ENCODE measurements at places on chromosomes 6 and 20.

DNA sequence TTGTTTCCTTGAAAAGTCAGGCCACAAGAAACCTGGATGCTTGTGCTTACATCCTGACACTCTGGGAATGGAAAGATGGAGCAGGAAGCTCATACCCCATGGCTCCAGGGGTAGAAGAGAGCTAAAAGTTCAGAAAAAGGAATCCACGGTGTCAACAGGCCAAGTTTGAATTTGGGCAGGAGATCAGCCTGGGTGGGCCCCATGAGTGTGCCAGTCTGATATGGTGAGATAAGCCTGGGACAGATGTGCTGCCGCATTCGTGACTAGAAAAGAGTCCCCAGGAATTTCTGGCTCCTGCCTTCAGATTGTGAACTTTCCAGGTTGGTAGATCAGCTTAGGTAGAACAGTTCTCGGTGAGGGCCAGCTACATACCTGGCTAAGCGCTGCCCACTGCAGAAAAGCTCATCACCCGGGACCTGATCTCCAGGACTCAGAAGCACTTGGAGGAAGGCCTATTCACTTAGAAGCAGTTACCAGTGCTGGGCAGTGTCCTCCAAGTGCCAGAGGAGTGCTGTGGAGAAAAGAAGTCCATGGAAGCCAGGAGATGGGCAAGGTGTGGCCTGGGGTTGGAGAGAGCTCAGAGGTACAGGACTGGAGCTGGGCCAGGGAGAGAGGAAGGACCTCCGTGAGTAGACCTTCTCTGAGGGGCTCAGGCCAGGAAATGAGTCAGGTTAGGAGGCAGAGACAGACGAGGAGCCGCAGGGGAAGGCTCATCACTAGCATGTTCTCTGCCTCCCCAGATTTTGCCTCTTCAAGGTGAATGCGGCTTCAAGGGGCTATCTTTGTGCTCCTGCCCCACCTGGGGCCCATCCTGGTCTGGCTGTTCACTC is at the start of gene TSPO2:
Gene TSPO2 (plus strand): TSS at position 242 of the 830 bp plus-strand sequence. CDS start 519 bp downstream, at position 761.
- DNase-seq = no peak

GRCh38 chr6:15927531-15928225 is 201.2 kb upstream of the MYLIP start:
- no peak for DNase-seq

DNA sequence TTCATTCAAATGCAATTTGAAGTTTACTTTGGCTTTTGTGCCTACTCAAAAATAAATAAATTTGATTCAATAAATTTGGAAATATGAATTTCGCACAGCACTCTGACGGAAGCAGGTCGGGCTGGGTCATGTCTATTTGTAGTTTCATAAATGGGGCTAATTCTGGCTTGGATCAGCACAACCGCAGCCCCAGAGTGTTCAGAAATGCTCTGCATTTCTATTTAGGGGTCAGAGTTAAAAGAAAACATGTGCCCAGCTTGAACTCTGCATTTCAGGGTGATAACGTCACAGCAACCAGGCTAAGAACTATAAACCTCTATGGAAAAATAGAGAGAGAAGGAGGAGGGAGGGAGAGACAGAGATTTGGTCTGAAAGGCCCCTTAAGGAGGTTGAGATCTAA is 480.9 kb upstream of the NOX3 start:
- no peak for DNase-seq

- no peak for DNase-seq
Measured at GRCh38 chr6:157867981-157868380, 44.9 kb downstream of the SNX9 start.

DNA sequence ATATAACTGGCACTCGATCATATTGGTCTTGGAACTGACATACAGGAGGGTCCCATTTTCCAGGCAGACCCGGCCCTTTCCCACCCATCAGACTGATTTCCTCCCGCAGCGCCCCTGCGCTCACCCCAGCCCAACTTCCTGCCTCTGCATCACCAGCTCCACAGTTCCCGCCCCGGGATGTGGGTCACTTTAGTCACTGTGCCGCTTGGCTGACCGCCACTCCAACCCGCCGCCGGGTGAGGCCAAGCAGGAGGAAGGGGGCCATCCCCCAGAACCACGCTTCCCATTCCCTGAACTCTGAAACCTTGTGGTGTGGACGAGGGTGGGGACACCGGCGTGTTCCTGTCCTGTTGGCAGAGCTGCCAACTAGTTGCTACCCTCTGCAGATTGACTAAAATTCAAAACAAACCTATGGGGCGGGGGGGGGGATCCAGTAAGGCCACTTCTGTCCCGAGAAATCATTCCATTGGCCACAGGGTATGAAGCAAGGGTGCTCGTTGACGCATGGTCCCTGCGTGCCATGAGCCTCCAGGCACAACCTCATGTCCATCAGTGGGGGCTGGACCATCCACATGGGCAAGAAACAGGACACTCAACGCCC is 12.3 kb downstream of the TGM2 start:
- peak; percentile 31 for DNase-seq

- DNase-seq = peak; percentile 15
Measured at GRCh38 chr20:57663241-57663640, 43.0 kb upstream of the ZBP1 start.

GRCh38 chr20:8664778-8665177 is 404.1 kb upstream of the PLCB4 start:
- DNase-seq = no peak

GRCh38 chr6:37121556-37121955 is 48.4 kb upstream of the PIM1 start:
- no peak for DNase-seq

DNA sequence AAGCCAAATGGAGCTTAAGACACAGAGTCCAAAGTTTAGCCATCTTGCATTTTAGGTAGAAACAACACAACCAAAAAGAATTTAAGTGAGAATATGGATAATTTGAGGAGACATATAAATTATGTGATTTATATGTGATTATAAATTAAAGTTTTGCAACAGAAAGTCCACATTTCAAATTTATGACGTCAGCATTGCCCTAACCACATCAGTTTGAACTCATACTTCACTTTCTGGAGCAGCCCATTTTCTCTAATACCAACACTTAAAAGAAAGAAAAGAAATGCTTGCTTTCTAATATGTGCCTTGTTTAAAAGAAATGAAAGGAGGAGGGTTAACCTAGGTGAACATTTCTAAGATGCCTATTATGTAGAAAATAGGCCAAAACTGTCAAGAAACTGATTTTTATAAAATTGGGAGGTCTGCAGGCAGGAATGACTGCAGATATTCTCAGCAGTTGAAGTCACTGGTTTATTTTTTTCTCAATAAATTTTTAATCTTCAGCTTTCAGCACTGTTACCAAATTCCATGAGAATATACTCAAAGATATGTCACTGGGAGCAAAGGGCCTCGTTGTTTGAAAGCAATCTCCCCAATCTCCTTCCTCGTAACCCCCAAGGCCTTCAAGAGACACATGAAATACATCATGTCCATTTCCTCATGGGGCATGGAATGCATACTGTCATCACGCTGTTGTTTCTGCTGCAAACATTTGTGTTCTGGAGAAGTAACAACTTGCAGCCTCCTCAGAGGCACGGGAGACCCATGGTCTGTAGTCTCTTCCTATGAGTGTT is 137.8 kb downstream of the SOD2 start:
- DNase-seq = no peak

GRCh38 chr20:13552061-13552460 is 86.7 kb downstream of the TASP1 start:
- no peak for DNase-seq

- DNase-seq = no peak
Measured at GRCh38 chr6:29509239-29509638, 21.5 kb upstream of the MAS1L start.

DNA sequence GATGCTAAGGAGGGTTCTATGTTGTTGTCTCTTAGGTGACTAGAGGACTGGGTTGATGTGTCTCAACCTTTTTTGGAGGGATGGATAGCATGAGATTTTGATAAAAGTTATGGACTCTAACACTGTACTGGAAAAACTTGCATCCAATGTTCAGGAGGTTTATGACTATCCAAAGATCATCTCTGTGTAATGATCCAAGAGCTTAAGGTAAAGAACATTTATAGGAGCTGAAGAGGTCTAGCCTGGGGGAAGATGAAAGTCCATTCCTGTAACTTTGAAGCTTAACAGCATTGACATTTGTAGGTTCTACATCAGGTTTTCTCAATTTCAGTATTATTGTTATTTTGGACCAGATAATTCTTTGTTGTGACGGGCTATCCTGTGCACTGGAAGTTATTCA is 48.9 kb downstream of the ESF1 start:
- no peak for DNase-seq

GRCh38 chr6:165662749-165663376 is at the start of gene PDE10A:
Gene PDE10A, minus strand, starts transcription at chr6:165663241. Its CDS starts 430 bp downstream, at chr6:165662811.
- DNase-seq = no peak

DNA sequence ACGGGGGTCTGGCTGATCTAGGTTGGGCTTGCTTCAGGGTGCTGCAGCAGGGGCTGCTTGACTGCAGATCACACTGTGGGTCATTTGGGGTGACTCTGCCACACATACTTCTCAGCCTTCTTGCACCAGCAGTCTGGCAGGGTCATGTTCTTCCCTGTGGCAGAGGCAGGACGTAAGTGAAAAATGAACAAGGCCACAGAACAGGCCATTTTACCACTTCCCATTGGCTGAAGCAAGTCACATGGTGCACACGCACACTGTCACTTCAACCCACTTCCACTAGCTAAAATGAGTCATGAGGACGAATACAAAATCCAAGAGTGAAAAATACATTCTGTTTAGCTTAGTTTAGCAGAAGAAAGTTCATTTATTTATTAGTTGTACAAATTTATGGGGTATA is 168.6 kb upstream of the GGTLC1 start:
- DNase-seq = no peak

DNA sequence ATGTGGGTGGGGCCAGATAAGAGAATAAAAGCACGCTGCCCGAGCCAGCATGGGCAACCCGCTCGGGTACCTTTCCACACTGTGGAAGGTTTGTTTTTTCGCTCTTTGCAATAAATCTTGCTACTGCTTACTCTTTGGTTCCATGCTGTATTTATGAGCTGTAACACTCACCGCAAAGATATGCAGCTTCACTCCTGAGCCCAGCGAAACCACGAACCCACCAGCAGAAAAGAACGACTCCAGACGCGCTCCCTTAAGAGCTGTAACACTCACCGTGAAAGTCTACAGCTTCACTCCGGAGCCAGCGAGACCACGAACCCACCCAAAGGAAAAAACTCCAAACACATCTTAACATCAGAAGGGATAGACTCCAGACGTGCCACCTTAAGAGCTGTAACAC is 76.7 kb downstream of the TFAP2A start:
- no peak for DNase-seq

GRCh38 chr20:46512943-46513844 is at the start of gene ZNF334:
Gene ZNF334, minus strand, starts transcription at chr20:46513559. Its CDS starts 1,457 bp downstream, at chr20:46512102.
- DNase-seq = peak; percentile 74

DNA sequence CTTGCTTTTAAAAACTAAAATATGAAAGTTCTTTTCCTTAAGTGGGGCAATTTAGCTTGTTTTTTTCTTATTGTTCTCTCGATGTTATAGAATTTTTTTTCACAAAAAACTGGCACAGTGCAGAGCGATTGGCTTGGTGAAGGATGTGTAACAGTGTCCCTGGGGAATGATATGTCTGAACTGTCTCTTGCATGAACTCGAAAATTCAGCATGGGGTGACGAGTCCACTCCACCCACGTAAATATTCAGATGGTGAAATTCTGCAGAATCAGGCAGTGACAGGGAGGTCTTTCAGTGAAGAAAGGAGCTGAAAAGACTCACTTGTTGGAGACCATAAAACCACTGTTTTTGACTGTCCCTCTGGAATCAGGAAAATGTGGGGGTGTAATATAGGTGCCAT is 505.3 kb downstream of the MMUT start:
- DNase-seq = no peak

DNA sequence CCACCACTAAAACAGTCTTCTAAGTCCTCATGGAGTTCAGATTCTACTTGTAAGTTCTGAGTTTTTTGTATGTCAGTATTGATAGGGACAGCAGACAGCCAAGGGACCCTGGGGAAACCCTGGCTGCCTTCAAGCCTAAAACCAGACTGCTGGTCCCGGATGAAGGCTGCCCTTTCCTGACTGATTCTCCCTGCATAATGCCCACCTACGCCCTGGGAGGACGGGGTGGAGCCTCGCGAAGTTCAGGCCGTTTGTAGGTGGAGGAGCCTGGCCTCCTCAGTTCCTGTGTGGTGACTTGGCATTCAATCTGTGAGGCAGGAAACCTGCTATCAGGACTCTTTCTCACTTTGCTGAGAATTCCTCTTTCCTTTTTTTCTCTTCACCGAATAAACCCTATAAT is 120.3 kb upstream of the LGSN start:
- no peak for DNase-seq

DNA sequence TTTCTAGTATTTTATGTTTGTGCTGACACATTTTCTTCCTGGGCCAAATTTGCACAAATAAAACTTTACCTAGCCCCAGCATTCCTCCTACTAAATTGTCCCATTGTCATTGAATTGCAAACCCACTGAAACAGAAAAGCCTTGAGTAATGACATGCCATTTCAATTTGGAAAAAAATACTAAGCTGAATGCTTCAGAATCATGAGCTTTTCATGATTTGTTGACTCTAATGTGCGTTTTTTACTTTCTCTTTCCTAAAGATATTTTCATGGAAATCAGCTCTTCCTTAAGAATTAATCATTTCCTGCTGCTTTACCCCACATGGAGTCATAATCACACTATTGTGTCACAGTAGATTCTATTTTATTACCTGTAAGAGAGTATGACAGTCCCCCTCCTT is 47.4 kb downstream of the TRDN start:
- DNase-seq = no peak

DNA sequence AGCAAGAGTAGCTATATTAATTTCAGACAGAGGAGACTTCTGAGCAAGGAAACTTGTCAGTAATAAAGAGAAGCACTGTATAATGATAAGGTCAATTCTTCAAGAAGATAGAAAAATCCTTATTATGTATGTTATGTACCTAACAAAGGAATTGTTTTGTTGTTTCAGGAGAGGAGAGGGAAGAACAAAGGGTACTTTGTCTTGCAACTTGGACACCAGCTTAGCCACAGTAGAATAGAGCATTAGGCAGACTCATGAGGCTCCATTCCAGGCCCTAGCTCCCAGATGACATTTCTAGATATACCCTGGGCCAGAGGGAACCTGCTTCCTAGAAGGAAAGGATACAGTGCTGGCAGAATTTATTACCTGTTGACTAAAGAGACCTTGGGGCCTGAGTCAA is 6.5 kb upstream of the NUS1 start:
- DNase-seq = no peak

- no peak for DNase-seq
Measured at GRCh38 chr6:125752773-125753172, 3.3 kb downstream of the HEY2 start.

- no peak for DNase-seq
Measured at GRCh38 chr6:72832271-72832670, 210.4 kb downstream of the KCNQ5 start.

- no peak for DNase-seq
Measured at GRCh38 chr20:57899554-57899953, 189.7 kb upstream of the PMEPA1 start.

GRCh38 chr20:36848078-36848660 is 27.8 kb upstream of the TLDC2 start:
- DNase-seq = no peak

- no peak for DNase-seq
Measured at GRCh38 chr6:118783931-118784550, 109.9 kb upstream of the ASF1A start.

- no peak for DNase-seq
Measured at GRCh38 chr20:1734269-1734858, 76.8 kb upstream of the SIRPG start.

GRCh38 chr20:25300496-25301170 is 52.7 kb downstream of the PYGB start:
- no peak for DNase-seq

Measured in dorsolateral prefrontal cortex (tissue), 122 donors.